Stimulated activated CD8-positive, alpha-beta memory T cell treated with anti-CD3 and anti-CD28 coated beads, Interleukin-15, amount 100 ng/mL, for 1 hour (primary cell): ENCODE measurements at places on chromosomes 11 and 22.

DNA sequence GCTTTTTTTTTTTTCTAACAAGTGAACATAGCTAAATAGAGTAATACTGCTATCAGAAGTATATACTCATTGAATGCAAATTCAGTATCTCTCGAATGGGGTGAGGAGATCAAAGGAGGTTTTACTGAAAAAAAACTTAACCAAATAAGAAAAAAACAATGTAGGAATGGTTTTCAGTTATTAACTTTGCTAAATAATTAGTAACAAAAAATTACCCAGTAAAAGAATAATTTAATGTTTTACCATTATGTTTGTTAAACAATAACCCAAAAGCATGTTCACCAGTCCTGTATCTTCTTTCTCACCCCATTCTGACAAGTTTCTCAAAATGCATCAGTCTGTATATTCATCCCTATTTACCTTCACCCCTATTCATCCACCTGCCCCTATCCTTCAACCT lies 22.6 kb upstream of the CTSC start:
- DNase-seq: no peak

DNA sequence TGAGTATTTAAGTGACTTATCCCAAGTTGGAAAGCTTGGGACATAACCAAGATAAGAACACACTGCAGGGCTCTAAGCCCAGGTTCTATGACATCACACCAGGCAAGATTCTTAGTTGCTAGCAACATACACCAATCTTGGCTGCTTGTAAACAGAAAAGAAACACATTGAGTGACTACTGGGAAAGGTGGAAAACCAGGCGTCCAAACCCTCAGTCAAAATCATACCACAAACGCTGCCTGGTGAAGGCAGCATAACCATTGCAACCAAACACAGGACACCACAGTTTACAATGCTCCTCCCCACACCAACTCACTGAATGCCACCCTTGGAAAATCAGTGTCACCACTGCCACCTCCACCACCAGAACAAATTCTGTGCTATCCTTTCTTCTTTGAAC lies 379.9 kb downstream of the TTC28 start:
- DNase-seq: no peak

DNA sequence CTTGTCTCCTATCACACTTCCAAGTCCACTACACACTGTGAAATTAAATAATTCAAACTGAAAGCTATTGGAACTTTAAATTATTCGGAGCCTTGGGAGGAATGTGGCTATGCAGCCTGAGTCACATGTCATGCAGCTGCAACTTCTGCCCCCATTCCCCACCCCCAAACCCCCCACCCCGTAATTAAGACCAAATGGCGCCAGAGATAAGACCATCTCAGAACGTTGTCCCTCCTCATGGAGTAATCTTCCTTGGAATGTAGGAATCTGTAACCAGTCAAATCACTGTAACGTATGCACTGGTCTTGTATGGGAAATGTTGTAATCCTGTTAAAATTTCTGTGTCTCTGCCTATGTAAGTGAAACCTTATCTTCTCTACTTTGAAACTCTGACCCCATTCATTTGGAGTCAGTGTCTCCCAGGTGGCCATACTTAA lies 37.0 kb downstream of the GAB2 start:
- DNase-seq: no peak

DNA sequence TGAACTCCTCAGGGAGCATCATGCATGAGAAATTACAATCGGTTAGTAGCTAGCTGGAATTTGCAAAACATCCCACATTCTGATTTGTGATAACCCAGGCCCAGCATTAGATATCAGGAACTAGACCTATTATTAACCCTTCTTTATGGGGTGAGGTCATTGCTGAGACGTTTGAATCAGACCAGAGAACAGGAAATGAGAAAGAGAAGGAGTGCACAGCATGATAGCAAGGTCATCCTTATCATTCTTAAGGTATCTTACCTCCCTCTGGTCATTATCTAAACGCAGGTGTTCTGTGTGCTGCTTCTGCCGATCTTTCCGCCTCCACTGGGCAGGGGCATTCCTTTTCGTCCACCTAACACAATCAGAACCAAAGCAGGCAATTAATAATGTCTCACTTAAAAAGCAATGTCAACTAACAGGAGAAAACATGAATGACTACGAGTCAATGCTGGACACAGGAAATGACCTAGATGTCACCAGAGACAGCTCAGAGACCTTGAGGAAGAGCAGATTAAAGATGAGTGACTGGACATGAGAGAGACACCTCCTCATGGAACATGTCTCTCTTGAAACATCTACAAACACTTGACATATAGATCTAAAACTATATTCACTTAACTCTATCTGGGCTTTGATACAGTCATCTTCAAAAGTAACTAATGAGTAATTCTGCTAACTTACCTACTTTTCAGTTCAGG lies 78.3 kb upstream of the SCUBE2 start:
- DNase-seq: no peak

GRCh38 chr11:85299258-85299942 lies 327.7 kb downstream of the DLG2 start:
- no peak for DNase-seq

DNA sequence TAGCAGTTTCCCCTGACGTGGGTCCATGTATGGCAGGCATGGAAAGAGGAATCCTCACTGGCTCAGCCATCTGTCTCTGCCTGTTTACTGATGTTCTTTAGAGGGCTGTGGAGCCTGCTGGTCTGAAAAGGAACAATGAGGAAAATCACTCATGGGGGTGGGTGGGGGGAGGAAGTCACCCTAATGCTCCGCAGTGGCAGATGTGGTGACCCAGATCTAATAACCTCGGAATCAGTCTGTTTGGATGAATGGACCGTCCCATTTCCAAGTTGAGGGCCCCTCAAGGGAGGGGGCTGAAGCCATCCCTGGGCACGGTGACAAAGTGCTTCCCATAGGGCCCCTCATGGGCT lies 4.4 kb downstream of the BCR start:
- no peak for DNase-seq

DNA sequence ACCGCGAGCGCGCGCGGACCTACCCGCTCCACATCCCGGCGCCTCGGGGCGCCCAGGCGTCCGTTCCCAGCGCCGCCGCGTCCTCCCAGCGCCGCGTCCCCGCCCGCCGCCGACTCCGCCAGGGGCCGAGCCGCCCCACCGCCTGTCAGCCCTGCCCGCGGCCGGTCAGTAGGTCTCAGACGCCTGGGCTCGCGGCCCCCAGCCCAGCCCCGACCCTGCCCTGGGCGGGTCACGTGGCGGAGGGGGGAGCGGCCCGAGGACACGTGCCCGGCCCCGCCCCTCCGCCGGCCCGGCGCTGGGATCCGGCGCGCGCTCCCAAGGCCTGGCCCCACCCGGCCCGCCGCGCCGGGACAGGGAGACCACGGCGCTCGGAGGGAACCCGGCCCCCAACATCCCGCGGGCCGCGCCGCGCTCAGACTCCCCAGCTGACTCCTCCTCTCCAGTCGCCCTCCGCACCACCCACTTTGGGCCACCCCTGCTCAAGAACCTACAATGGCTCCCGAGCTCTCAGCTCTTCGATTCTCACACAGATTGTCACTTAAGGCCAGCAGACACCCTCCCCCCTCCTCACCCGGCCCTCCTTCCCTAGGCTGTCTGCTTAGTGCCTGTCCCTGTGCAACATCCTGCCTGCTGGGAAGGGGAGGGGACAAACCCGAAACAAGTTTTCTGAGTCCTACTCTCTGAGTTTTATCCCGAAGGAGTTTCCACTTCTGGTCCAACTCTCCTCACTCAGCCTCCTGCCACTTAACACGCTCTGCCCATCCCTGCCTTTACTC lies at the start of gene RAB3IL1:
RAB3IL1 (minus strand) TSS at position 233 of the 776 bp plus-strand sequence; CDS start at position 34, 199 bp downstream.
- DNase-seq: no peak

DNA sequence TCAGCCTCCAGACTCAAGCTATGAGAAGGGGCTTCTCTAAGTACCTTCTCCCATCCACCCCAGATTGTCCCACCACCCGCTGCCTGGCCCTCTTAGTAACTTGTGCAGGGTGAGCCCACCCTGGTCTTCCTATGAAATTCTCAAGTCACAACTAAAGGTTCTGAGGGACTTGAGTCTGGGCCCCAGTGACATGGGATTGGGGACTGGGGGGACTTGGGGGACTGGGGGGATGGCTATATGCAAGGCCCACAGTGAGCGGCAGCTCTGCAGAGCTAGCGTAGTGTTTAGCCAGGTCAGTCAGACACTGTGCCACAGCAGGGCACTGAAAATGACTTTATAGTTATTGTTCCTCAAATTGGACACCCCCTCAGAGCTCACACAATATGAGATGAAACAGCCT lies 622.3 kb upstream of the CADM1 start:
- no peak for DNase-seq

GRCh38 chr11:94557421-94557820 lies 9.7 kb upstream of the PIWIL4 start:
- DNase-seq: no peak

- DNase-seq: no peak
Measured at GRCh38 chr11:23897453-23898286, 599.2 kb upstream of the LUZP2 start.

DNA sequence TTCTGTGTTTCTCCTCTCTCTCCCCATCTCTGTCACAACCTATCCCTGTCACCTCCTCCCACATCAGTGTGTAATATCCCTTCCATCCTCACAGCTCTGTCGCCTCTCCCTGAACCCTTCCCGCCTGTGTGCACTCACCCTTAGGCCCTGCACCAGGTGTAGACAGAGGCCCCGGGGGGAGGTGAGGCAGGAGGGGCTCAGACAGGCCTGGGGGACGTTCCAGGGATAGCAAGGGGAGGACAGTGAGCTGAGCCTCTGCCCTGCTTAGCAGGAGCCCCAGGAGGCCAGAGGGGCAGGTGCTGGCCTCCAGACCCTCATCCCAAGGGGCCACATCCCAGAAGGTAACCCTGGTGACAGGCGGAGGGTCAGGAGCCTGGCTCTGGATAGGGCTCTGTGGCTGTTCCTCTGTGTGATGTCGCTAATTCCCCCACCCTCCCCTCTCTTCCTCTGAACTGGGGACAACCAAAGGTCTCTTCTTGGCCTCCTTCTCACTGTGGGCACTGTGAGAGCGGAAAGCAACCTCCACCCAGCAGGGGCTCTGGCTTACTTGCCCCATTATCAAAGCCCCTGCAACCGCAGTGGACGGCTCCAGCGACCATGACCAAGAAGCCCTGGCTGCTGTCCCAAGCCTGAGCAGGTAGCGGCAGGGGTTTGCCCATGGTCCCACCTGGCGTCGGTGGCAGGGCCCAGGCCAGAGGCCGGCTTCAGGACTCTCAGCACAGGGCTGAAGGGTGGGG lies 35.7 kb downstream of the KCNJ4 start:
- no peak for DNase-seq

GRCh38 chr11:2770761-2771301 lies 71.0 kb upstream of the KCNQ1OT1 start:
- DNase-seq: no peak

DNA sequence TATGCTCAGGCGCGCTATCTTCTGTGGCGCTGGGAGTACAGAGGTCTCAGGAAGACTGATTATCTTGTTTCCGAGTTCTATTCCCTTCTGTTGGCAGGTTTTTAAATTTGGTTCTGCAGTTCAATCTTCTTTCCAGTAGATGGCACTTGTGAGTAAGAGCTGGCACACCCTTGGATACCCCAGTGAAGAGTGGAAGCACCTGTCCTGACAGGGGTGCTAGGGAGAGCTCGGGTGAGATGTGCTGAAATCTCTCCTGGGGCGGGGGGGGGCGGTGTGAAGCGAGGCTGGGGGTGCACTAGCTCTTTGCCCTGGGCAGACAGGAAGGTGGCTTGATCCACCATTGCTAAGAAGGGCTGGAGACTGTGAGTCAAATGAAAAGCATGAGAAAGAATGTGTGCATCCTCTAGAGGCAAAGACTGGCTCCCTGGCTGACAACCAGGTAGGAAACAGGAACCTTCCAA lies 679.9 kb upstream of the CCDC179 start:
- DNase-seq: no peak

DNA sequence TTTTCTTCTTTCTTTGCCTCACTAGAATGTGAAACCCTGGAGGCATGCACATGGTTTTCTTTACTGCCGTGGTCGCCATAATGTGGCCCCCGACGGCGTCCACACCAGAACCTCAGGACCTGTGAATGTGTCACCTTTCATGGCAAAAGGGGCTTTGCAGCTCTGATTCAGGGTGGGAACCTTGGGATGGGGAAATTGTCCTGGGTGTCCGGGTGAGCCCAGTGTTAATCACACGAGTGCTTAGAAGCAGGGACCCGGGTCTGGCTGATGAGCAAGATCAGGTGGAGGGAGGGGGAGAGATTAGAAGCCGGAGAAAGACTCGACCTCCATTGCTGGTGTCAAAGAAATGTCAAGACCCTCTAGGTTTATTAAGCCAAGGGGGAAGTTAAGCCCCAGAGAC lies 74.7 kb upstream of the SHISAL1 start:
- no peak for DNase-seq

DNA sequence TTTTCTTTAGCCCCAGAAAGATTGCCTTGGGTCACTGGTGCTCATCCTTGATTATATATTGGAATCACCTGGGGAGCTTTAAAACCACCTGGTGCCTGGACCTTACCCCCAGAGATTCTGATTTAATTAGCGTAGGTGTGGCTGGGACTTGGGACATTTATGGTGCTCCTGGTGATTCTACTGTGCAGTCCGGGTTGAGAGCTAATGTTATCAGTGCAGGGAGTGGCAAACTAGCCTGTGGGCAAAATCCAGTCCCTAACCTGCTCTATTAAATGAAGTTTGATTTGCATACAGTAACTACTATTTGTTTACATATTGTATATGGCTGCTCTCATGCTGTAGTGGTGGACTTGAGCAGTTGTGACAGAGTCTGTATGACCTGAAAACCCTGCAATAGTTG lies 134.0 kb upstream of the SORL1-AS1 start:
- no peak for DNase-seq

DNA sequence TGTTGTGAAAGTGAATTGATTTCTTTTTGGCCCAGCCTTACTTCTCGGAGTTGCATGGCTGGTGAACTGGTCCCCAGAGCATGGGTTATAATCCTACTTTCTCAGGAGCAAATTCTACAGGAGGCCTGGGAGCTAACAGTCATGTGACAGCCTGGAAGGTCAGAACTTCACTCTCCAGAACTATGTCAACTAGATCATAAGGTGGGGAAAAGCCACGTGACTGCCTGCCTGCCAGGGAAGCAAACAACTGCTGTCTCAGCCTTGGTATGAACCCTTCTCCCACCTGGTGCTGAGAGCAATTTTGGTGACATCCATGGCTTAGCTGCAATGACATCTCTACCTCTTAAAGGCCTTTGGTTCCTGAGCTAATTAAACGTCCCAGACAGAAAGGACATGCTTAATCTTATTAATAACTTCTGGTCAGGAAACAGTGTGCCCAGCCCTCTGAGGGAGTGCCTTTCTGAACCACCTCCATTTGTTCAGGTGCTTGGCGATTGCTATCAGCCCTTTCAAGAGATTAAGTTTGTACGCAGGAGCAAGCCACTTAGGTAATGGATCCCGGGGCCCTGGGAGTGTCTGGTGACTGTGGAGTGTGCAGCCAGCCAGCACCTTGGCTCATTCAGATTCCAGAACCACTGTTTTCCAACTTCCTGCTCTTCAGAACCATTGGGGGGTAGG lies 1.4 kb upstream of the CREB3L1 start:
- no peak for DNase-seq

DNA sequence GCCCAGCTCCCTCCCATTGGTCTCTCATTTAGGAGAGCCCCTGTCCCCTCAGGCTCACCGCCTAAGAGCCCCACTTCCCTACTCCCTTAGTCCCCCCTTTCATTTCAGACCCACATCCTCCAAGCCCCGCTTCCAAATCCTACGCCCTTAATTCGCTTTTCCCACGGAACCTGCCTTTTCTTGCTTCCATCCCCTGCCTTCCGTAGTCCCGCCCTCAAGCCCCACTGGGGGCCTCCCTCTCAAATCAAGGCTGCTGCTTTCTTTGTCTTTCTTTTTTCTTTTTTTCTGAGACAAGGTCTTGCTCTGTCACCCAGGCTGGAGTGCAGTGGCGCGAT lies 396 bp downstream of the CCDC157 start:
- peak; percentile 1 for DNase-seq
